ENCODE measurements at places on chromosomes 4 and X. TPM values are rescaled to one million over a fixed set of nuclear protein-coding genes. Genes with fewer than 3 reads are reported as not detected.

Gene KLHL13
- 0.29 TPM for total RNA-seq

Gene CT45A10
- total RNA-seq: not detected

Gene AGTR2
- total RNA-seq: not detected

Gene GCNA
- 3.5 TPM for total RNA-seq

Gene HMX1
- not detected for total RNA-seq

Gene IQCM
- total RNA-seq: not detected

Gene KIT
- 0.21 TPM for total RNA-seq

Gene GAGE12F
- total RNA-seq: not detected

Gene SYN1
- total RNA-seq: 0.27 TPM

Gene FRMPD3
- not detected for total RNA-seq

Gene HAND2
- total RNA-seq: not detected

Gene NDUFC1
- 52.7 TPM for total RNA-seq

Gene FGF16
- total RNA-seq: not detected

Gene FAM199X
- 10.0 TPM for total RNA-seq

Gene PLA2G12A
- total RNA-seq: 29.8 TPM

Gene SLC4A4
- total RNA-seq: 1.2 TPM

Gene TLR2
- 0.23 TPM for total RNA-seq

Gene CSAG3
- not detected for total RNA-seq

Gene SATL1
- total RNA-seq: not detected

Gene RNF212
- total RNA-seq: 1.6 TPM

Gene FNIP2
- 15.8 TPM for total RNA-seq

Gene SPIN2A
- 0.34 TPM for total RNA-seq

Gene RBM47
- total RNA-seq: 0.76 TPM

Gene TMEM175
- 17.3 TPM for total RNA-seq

Gene CXCL3
- not detected for total RNA-seq

Gene FANCB
- total RNA-seq: 14.0 TPM

Gene RELL1
- 20.1 TPM for total RNA-seq

Gene GABRQ
- total RNA-seq: not detected

Gene CFAP47
- total RNA-seq: not detected

Gene GAGE2A
- not detected for total RNA-seq

Gene SLC6A14
- not detected for total RNA-seq

Gene ZCCHC18
- 5.1 TPM for total RNA-seq

Gene EVC2
- 0.82 TPM for total RNA-seq

Measured in activated CD8-positive, alpha-beta memory T cell treated with anti-CD3 and anti-CD28 coated beads for 36 hours (primary cell).